DMS53 (cell line): ENCODE measurements at places on chromosomes 11 and 22.

DNA sequence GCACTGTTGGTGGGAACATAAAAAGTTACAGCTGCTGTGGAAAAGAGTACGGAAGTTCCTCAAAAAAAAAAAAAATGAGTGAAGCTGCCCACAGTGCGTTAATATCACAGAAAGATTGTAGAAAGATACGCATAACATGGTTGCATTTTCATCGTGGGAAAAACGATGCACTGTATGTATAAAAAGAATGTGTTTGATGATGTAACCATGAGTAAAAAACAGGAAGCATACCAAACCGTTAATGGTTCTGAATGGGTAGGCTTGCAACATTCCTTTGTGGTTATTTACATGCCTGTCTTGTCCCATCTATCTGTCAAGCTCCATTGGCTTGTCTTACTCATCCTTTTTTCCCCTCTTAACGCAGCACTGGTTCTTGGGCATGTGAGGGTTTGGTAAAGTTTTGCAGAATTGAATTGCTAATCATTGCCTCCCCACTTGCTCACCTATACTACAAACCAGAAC lies 33.8 kb upstream of the DKK3 start:
- peak; percentile 29 for DNase-seq

DNA sequence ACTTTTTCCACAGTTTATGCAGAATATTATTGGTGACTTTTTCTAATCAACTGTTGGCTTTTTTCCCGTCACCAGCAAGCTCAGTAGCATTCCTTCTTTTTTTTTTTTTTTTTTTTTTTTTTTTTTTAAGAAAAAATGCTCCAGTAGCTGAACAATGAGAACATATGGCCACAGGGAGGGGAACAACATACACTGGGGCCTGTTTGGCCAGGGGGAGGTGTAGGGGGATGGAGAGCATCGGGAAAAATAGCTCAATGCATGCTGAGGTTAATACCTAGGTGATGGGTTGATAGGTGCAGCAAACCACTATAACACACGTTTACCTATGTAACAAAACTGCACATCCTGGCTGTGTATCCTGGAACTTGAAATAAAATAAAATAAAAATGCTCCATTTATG lies 82.5 kb downstream of the ARHGAP42 start:
- no peak for DNase-seq

DNA sequence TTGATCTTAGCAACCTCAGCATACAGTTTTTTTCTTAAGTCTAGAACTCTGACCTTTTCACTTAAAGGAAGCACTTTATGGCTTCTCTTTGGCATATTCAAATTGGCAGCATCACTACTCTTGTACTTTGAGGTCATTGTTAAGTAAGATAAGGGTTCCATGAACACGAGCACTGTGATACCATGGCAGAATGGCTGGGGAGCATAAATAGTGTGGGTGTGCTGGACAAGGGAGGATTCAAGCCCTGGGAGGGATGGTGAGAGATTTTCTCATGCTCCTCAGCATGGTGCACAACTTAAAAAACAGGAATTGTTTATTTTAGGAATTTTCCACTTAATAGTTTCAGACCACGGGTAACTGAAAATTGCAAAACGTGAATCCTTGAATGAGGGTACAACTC lies 111.4 kb downstream of the ATXN10 start:
- DNase-seq, result no peak

DNA sequence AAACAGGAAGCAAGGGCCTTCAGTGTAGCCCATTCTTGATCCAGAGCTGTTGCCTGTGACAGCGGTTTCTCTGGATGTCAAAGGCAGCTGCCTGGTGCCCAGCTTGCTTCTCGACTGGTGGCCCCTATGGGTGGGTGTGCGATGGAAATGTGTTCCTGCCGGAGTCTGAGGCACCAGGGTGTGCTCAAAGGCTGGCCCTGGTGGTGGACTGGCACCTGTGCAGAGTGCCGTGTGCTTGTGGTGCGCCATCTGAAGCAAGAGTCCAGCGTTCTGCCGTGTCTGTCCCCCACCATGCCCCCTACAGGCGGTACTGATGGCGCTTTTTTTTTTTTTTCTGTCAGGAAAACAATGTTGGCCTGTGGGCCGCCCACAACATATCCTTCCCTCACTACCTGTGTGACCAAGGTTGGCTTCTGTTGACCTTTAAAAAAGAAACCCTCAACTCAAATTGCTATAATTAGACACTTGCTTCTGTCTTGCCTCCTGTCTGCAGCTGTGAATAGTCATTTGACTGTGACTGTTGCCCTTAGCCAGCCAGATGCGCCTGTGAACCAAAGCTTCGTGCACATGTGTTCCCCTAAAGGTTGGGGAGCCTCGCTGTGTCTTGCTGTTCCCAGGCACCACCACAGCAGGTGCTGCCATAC lies 4.7 kb upstream of the RANBP1 start:
- peak; percentile 54 for DNase-seq

DNA sequence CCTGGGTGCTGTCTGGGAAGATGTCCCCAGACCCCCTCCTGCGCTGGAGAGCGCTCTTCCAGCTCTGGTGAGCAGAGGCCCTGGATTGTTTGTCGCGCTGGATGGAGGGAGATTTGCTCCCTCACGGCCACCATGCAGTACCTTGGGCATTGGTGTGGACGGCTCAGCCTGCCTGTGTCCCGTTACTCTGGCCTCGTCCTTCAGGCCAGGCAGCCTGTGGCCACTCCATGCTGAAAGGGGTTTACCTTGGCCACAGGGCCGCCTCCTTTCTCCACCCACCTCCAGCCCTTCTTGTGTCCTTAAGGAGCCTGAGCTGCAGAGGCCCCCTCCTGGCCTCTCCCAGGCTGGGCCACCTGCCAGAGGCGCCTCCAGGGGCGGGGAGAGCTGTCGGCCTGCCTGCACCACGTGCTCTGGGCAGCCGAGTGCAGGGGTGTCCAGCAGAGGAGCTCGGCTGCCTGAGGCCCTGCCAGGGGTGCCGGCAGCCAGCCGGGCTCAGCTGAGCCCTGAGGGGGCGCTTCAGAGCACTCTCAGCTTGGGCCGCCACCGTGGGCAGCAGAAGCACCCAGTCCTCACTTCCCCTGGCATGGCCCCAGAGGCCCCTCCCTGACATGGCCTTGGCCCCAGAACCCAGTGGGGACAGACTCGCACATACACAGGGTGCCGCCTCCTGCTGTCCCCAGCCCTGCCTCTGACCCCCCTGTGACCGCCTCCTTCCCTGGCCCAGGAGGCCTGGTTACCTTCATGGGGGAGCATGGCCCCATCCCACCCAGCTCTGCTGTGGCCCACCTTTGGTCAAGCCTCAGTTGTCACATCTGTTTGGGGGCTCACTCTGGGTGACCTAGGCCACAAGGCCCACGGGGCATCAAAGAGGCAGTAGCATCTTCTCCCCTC lies 3.4 kb downstream of the CCND1 start:
- DNase-seq, result peak; percentile 81

DNA sequence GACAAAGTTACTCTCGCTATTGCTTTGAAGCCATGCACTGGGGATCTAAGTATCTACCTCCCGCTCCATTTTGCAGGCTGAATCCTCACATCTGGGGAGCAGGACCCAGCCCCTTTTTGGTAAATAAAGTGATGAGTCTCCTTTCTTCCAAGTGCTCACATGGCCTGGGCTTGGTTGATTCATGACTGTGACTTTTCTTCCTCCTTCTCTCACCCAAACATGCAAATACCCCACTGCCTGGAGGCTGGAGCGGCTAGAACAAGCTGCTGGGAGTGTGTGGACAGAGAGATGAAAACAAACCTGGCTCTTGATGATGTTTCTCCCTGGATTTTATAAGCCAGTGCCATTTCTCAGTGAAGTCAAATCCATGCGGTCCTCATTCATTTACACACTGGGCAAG lies 72.7 kb downstream of the TRIM29 start:
- DNase-seq, result no peak
